Stimulated activated CD4-positive, alpha-beta T cell treated with anti-CD3 and anti-CD28 coated beads, TNF-alpha, amount 100 ng/mL, for 4 hours (primary cell): ENCODE measurements at places on chromosomes 11 and 22.
A peak's percentile ranks its signal among the peaks of the same experiment; 100 is the strongest.

DNA sequence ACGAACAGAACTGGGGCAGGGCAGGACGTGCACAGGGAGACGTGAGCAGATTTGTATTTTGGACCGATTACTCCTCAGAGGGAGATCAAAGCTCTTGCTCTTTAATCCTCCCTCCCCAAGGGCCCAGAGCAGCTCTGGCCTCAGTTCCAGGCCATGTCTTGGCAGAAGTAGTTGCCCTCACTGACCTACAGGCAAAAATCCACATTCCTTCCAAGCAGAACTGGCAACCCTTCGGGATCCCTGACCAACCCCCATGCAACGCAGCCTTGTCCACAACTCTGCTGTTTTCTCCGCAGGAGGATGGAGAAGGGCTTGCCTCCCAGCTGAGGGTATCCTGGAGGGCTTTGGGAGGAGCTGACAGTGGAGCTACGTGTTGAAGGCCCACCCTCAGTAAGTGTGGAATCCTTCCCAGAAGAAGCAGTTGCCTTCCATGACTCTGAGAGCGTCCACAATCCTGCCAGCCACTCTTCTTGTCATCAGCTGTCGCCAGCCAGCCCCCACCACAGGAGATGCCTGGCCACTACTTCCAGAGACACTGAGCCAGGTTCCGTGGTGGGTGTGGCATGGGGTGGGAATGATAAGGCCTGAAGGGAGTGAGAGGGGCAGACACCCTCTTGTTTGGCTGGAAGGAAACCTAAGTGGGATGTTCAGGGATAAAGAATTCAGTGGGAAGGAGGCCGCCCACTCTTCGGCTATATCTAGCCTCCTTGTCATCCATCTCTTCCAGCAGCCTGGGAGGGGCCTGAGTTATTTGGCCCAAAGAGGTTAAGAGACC, 68.1 kb downstream of the PDE2A start:
- no peak for DNase-seq

GRCh38 chr11:65429068-65429681, 6.6 kb downstream of the NEAT1 start:
- no peak for DNase-seq

DNA sequence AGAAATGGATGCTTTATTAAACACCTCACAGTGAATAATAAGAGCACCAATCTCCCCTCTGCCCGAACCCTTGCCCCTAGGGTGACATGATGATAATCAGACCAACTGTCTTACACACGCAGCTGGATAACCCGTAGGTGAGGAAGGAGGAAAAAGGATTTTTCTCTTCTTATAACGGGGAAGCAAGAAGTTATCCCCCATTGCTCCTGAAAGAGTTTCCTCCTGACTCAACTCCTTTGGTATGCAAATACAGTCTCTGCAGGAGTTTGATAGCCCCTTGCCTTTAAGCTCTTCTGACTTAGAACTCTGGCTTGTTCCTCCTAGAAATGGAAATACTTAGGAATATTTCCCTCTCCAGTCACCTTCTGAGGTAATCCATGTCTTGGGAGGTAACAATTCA, 455.8 kb downstream of the TMEM135 start:
- no peak for DNase-seq

GRCh38 chr22:43878079-43878795, 13.6 kb downstream of the PNPLA5 start:
- DNase-seq, result no peak

DNA sequence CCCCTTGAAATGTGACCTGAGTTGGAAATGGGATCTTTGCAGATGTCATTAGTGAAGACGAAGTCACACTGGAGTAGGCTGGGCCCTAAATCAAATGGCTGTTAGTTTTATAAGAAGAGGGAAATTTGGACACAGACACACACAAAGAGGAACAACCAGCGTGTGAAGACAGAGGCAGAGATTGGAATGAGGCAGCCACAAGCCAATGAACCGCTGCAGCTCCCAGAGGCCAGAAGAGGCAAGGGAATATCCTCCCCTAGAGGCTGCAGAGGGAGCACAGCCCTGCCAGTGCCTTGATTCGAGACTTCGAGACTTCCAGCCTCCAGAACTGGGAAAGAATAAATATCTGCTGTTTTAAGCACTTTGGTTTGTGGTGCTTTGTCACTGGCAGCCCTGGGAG, 484.5 kb downstream of the MN1 start:
- DNase-seq, result no peak

DNA sequence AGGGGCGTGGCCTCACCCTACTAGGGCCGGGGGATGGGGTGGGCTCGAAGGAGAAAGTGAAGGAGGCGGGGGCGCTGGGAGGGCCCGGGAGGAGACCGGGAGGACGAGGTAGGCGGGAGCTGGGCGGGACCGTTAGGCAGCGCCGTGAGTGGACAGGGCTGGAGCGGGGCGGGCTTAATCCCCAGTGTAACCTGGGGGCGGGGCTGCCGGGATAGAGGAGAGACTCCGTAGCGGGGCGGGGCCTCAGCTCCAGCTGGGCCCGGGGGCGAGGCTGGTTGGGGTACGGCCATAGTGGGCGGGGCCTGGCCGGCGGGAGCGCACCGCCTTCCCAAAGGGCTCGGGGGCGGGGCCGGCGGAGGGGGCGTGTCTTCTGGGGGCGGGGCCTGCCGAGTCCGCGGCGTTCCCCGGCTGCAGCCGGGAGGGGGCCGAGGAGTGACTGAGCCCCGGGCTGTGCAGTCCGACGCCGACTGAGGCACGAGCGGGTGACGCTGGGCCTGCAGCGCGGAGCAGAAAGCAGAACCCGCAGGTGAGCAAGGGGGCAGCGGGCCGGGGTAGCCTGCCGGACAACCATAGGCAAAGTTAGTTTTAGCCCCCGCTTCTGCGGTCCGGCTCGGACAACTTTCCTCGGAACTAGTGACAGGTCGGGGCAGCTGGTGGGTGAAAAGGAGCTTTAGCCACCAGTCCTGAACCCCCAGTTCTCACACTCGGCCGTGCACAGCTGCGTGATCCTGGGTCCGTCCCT, at the start of gene CD82:
Gene CD82 (plus strand): TSS at position 453 of the 742 bp plus-strand sequence. CDS start 29,000 bp downstream, outside the sequence.
- DNase-seq, result peak; percentile 98

GRCh38 chr11:86799680-86800075, 664 bp upstream of the PRSS23 start:
- DNase-seq, result no peak

- DNase-seq, result no peak
These were observed 7.3 kb downstream of the CCDC88B start for GRCh38 chr11:64347193-64347867.

DNA sequence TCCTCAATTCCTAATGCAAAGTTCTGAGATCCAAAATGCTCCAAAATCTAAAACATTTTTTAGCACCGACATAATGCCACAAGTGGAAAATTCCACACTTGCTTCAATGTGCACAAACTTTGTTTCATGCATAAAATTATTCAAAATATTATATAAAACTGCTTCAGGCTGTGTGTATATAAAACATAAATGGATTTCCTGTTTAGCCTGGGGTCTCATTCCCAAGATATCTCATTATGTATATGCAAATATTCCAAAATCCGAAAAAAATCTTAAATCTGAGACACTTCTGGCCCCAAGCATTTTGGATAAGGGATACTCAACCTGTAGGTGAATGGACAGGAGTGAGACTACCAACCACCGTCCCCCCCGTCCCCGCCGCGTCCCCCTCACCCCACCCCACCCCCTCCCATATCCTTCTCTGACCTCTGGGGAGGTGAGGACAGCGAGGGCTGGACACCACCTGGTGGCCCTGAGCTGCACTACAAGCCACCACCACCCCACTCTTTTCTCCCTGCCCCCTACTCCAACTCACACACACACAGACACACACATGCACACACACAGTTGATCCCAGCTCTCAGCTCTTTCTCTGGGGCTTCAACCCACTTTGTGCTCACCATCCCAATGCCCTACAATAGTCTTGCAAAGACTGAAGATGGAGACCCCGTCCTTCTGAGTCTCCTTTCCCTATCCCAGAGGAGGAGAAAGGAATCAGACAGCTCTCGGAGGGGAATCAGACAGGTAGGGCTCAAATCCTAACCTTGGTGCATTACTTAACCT, 101.0 kb downstream of the PDE2A start:
- no peak for DNase-seq

GRCh38 chr11:45321031-45321595, 35.0 kb upstream of the SYT13 start:
- DNase-seq, result no peak

DNA sequence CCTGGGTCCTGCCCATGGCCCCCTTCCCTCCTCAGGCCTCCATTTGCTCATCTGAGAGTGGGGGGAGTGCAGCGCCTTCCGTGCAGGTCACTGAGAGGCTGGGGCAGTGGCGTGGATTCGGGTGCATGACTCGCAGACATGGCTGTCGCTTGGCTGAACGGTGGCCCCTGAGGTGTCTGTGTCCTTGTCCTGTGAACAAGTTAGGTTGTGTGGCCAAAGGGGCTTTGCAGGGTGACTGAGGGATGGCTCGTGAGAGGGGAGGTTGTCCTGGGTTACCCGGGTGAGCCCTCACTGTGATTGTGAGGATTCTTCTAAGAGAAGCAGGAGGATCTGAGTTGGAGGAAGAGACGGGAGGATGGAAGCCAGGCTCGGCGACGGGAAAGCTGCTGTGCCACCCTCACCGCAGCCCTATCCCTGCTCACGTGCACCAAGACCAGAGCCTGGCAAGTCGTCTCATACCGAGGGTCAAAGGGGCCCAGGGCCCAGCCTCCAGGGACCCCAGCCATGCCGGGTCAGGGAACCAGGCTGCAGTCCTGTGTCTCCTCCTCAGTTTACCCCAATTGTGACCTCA, 79.1 kb downstream of the KCNQ1 start:
- no peak for DNase-seq

DNA sequence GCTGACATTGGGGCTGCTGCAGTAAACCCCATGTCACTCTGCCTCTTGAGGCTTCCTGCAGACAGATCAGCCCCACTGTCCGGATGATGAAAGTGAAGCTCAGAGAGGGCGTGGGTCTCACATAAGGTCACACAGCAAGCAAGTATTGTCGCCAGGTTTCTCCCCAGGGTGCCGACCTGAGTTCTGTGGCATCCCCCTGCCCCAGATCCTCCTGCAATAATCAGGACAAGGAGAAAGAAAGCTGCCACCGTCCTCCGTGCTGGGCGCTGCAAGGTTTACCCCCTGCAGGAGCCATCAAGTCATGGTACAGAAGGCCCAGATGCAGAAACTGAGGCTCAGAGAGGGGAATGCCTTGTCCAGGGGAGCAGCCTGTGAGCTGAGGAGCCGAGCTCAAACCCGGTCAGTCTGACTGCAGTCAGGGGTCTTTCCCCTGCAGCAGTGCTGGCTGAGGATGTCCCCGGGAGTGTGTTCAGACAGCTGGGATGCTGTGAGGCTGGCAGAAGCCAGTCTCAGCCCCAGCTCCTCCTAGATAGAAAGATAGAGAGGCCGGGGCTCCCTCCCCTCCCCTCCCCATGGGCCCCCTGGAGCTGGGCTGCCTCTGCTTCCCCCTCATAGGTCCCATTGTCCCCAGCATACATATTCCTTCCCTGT, 13.2 kb downstream of the EMID1 start:
- no peak for DNase-seq

GRCh38 chr11:46338988-46339666, 8.1 kb upstream of the DGKZ start:
- DNase-seq, result no peak

GRCh38 chr11:61679296-61679695, 895 bp upstream of the DAGLA start:
- no peak for DNase-seq

DNA sequence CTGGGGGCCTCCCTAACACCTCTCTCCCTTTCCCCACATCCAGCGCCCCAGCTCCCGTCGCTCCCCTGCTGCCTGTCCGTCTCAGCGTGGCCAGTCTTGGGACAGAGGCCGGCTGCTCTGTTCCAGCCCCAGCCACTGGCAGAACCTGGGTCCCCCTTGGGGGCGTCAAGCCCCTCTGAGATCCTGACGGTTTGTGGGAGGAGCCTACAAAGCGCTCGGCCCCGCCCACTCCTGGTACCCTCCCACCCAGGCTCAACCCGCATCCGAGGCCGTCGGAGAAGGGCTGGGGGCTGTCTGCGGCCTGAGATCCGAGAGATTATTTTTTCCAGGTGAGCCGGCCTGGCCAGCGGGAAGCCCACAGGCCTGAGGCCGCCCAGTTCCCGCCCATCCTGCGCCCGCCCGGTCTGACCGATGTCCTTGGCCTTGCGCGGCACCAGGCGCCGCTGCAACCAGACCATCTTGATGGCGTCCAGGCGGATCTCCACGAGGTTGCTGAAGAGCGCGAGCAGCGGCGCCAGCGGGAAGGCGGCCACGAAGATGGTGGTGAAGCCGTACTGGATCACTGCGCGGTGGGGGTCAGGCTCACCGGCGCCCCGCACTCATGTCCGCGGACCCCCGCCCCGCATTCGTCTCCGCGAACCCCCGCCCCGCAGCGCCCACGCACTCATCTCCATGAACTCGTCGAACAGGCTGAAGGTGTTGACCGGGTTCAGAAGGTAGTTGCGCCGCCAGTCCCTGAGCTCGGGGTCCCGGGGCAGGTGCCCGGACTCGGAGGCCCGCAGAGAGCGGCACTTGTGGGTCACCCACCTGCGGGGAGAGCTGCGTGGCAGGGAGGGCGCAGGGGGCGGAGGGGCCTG, 5.5 kb upstream of the SIGIRR start:
- no peak for DNase-seq

DNA sequence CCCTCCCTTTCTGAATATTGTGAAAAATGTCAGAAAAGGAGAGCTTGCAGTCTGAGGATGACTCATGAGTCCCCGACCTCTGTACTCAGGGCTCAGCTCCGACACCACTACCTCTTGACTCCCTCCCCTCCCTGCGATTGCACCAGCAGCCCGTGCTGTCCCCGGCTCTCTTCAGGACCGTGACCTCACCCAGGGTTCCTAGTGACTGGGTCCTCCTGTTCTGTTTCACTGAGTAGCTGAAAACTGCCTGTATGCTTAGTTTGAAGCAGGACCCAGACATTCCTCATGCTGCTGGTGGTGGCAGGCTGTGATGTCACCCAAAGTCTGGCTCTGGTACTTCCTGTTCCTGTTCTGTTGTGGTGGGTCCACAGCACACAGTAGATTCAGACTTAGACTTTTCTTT, 11.7 kb downstream of the PHRF1 start:
- DNase-seq, result peak; percentile 41

DNA sequence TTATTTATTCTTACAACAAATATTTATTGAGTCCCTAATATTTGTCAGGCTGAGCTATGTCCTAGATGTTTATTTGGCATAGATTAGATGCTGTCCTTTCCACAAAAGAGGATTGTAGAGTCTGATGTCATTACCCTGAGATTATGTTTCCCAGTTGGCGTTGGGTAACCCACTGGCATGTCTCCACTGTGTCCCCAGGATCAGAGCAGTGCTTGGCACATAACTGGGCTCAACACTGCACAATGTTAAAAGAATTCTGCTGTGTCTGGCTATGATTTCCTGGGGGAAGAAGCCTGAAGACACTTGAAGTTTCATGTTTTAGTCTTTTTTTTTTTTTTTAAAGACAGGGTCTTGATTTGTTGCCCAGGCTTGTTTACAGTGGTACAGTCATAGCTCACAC, 4.0 kb downstream of the RCN1 start:
- no peak for DNase-seq
